ENCODE measurements at places on chromosomes 6 and 20. TPM values are rescaled to one million over a fixed set of nuclear protein-coding genes. Genes with fewer than 3 reads are reported as not detected.

- DNase-seq = no peak
Observed at GRCh38 chr20:40880063-40880728, 148.4 kb upstream of the TOP1 start.

DNA sequence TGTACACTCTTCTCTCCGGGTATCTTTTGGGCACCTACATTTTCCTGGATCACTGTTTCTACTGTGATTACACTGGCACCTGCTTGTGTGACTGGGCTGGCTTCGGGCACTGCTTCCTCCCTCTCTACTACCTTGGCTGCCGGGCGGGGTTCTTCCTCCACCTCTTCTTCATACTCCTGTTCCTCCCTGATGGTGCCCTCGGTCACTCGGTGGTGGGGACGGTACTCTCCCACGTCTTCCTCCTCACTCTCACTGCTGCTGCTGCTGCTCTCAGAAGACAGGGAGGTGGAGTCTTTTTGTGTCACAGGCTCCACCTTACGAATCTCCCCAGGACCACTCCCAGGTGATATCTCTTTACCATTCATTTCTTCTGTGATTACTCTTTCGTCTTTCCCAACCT lies 42.5 kb downstream of the SMLR1 start:
- DNase-seq = no peak

DNA sequence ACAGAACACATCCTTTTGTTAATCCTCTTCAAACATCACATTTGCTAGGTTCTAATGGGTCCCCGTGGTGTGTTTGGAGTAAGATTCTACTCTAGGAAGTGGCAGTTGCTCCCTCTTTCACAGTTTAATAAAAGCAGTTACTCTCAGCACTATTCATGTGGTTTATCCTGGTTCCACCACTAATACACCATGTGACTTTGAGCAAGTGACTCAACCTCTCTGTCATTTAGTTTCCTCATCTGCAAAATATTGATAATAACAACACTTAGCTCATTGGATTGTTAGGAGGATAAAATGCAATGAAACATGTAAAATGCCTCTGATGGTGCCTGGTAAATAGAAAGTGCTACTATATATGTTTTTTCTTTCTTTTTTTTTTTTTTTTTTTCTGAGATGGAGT lies 488.0 kb upstream of the NOX3 start:
- DNase-seq = no peak

DNA sequence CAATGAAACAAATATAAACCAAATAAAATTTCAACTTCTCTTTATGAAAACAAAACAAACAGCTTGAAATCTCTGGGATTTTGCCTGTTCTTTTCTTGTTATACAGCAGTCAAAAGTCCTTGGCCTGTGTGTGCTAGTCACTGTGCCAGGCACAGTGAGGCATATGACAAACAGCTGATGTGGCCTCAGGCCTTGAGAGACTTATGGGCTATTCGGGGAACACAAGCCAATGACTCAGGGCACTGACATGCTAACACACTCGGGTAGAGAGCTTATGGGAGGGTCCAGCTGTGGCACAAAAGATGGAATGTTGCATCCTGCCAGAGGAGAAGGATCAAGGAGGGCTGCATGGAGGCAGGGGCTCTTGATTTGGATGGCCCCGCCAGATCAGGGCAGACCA lies 95.4 kb upstream of the NKX2-2 start:
- no peak for DNase-seq

- DNase-seq = no peak
Observed at GRCh38 chr6:7821426-7821825, 89.2 kb downstream of the TXNDC5 start.

DNA sequence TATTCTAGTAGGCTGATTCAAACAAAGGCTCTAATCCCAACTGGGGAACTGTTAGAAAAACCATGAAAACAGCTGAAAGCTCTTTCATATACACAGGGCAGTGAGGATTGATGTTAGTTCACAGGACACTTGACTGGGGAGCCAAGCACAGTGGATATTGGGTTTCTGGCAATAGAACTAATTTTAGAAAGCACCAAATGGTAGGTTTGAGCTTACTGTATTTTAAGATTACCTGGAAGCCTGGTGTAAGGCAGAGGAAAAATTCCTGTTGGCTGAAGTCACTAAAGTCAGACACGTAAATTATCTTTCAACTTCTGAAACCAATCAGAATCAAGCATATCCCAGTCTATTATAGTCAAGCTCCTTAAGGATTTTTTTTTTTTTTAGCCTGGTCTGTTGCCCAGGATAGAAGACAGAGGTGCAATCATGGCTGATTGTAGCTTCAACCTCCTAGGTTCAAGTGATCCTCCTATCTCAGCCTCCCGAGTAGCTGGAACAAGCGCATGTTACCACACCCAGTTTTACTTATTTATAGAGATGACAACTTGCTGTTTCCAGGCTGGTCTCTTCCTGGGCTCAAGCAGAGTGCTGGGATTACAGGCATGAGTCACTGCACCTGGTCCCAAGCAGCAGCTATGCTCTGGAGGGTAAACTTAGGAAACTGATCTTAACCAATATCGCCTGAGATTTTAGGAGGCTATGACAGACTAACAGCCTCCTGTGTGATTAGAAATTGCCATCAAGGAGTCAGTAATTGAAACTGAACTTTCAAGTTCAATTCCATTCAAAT lies 32.5 kb upstream of the SYNCRIP start:
- DNase-seq = no peak

DNA sequence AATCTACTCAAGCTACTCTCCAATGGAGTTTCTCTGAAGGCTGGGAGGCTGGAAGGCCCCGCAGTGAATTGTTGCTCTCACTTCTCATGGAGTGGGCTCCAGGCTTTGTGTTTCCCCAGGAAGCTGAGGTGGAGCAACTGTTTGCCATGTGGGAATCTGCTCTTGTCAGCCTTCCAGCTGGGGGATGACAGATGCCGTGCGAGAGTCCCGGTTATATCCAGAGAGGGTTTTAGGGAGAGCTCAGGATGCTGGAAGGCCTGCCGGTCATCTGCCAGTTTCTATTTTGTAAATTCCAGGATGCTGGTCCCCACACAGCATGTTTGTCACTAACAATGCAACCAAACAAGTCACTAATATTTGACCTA lies 98.2 kb upstream of the NAA20 start:
- DNase-seq = no peak

GRCh38 chr20:24560571-24561491 lies 91.4 kb downstream of the SYNDIG1 start:
- DNase-seq = no peak

GRCh38 chr6:53062169-53062539 lies 3.0 kb upstream of the FBXO9 start:
- DNase-seq = no peak

Gene MAS1
- total RNA-seq = not detected

Gene ZBP1
- total RNA-seq = 0.56 TPM

Gene TBX18
- total RNA-seq = not detected

Gene ZNF391
- 4.5 TPM for total RNA-seq

Gene LINC00237
- total RNA-seq = not detected

Gene OR2W1
- total RNA-seq = not detected

Gene LBP
- total RNA-seq = not detected

Gene SPEF1
- total RNA-seq = 0.23 TPM

Gene CNKSR3
- total RNA-seq = 0.45 TPM

Gene PAK5
- not detected for total RNA-seq

Gene IRAK1BP1
- 2.3 TPM for total RNA-seq

Gene ALDH8A1
- 1.6 TPM for total RNA-seq
